ENCODE measurements at places on chromosomes 2 and 18. TPM values are rescaled to one million over a fixed set of nuclear protein-coding genes. Genes with fewer than 3 reads are reported as not detected.

DNA sequence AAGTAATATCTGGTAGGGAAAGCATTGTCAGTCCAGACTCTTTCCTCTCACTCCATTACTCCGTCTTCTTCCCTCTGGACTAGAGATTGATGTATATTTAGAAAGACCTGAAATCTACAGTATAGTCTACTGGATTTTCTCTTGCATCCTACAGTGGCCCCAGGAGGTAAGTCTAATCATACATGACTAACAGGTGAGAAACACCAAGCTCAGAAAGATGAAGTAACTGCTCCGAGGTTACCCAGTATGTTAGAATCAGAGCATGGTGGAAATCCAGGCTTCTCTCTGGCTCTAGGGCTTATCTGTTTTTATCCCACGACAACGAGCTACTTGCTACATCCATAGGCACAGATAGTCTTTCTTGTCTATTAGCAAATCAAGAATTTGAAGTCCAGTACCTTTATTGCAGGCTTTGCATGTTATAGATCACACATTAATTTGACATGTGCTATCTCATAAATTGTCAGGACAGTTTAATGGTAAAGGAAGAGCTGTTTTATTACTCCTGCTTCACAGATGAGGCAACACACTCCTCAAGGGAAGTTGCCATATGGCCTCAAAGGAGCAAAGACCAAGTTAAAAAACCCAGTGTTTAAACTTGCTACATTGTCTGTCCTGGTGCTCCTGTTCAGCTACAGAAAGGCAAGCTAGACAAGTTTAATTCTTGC, 484.3 kb downstream of the THSD7B start:
- no peak for DNase-seq

DNA sequence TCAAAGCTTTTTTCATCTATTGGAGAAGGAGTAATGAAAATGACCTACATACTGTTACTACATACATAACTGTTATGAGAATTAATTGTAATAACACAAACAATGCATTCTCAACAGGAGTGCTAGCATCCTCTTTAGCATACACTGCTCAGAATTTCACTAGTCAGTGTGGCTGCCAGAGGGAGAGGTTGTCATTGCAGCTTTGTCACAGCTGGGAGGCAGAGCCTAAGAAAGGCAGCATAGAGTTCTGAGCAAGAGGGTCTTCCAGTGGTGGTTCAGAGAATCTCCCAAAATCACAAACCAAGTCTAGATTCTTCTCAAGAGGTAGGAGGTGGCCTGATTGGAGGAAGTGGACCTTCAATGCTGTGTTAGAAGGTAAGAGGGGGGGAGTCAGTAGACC, 286.7 kb upstream of the CYRIA start:
- DNase-seq: no peak

- no peak for DNase-seq
These were observed 43.0 kb downstream of the TWIST2 start for GRCh38 chr2:238890618-238891456.

DNA sequence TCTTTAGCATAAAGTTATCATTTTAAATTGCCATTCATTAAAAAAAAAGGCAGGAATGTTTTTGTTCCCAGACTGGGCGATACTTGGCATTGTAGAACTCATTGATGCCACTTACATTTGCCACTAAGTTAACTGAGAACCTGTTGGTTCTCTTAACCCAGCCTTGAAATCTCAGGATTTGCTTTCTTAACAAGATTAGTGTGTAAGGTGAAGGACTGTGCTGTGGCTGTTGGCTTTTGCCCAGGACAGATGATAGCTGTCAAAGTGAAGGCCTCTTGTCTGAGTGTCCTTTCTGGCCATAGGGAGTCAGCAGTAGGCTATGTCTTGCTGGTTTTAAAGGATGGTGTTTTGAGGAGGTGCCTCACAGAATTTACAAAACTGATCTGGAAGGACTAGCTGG, 2.6 kb downstream of the DPYSL5 start:
- no peak for DNase-seq

DNA sequence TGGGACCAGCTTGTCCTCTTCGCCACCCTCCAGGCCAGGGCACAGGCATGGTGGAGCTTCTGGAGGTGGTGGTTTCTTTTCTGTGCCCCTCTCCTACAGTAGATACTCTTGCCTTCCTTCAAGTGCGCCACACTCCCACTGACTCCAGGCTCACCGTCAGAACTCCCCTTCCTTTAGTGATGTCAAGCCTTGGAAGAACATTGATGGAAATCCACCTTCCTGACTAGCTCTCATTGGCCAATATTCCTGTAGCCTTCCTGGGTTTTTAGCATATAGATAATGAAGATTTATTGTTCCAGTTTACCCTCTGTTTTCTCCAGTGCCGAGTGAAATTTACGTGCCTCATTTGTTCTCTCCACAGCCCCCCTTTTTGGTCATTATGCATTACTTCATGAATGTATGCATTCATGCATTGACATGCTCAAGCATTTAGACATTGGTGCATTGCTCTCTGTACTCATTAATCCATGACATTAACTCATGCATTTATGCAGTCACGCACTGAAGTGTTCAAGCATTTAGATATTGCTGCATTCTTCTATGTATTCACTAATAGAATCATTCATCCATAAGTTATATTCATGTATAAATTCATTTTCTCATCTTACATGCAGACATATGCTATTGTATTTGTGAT, 37.3 kb downstream of the PLB1 start:
- no peak for DNase-seq

GRCh38 chr18:26631135-26631534, 82.8 kb upstream of the KCTD1 start:
- no peak for DNase-seq

DNA sequence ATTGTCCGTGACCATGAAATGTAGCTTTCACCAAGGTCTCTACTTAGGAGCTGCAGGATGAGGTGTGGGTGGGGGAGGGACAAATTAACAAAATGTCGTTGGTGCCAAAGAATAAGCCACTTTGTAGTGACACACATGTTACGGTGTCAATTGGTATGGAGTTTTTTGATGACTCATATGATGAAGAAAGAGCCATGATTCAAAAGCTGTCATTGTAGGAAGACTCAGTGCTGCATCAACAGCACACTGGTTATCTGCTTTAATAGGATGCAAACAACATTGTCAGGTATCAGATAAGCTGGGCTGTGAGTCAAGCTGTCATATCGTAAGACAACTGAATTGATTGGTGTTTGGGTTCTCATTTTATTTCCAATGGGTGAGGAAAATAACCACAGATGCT, 36.6 kb upstream of the BOD1L2 start:
- no peak for DNase-seq

DNA sequence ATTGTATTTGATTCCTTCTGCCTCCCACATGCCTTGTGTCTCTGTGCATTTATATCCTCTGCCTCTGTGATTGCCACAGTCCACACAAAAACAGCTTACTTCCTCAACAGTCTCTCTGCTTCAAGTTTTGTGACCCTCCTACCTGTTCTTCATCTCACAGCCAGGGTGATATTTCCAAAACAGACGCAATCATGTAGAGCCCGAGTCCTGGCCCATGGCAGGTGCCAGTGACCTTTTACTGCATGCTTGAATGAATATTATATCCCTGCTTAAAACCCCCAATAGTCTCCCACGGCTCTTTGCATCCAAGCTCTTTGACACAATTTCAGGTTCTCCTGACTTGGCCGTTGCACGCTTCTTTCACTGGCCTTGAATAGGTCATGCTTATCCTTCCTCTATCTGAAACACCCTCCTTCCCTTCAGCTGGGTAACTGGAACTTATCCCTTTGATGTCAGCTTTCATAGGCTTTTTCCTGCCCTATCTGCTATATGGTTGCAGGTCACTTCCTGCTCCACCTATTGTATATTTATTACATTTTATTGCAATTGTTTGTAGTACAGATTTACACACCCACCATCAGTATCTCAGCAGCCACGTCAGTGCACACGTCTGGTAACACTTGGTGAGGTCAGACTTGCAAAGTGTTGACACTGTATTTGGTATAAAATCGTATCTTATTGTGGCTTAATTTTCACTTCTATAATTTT, 29.7 kb upstream of the IL1B start:
- no peak for DNase-seq

GRCh38 chr2:8548065-8548618, 133.7 kb upstream of the ID2 start:
- no peak for DNase-seq

DNA sequence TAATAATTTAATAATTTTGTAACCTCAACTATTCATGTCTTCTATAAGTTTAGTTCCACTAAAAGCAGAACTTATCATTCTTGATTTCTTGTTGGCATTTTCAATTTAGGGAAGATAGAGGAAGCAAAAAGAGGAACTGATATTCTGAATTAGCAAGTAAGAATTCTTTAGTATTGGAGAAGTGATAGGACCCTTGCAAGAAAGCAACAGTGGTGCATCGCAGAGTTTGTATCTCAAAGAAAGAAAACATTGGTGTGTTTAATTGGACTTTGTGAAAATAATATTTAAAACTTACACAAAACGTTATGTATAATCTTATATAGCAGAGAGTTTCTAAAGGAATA, 36.5 kb upstream of the TNFRSF11A start:
- no peak for DNase-seq

DNA sequence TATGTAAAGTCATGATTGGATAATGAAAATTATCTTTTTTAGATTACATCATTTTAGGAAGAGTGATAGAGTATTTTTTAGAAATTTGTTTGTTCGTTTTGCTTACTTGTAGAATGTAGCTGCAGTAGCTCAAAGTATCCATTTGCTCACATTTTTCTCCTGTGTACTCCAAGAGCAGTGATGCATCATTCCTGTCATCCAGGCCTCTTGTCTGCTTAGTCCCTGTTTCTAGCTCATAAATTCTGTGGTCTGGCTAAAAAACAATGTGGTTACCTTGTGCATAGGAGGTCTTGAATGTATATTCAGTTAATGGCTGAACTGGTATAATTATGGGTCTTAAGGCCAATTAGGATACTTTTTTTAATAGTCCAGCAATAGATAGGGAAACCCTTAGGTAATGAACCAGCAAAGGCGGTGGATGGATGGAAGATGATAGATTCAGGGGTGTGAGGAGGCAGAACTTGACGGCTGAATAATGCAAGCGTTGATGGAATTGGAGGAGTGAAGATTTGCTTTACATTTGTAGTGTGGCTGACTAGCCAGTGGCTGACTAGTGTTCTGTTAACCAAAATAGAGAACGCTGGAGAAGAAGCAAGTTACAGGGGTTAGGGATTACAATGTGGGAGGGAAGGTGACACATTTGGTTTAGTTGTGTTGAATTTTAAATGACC, 145.0 kb downstream of the ZNF407 start:
- DNase-seq: no peak

DNA sequence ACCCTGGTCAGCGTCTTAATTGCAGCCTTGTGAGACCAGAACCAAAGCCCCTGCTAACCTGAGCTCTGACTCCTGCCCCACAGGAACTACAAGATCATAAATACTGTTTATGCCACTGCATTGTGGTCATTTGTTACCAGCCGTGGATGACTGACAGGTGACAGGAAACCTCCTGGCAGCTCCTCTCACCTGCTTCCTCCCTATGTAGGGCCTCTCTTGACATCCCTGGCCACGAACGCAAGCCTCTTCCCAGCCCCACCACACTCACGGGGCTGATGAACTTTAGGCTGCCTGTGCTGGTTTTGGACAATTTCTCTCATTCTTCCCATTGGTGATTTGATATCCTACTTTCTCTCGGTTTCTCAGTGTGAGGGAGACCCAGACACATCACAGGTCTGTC, 357.2 kb upstream of the MYT1L start:
- no peak for DNase-seq

DNA sequence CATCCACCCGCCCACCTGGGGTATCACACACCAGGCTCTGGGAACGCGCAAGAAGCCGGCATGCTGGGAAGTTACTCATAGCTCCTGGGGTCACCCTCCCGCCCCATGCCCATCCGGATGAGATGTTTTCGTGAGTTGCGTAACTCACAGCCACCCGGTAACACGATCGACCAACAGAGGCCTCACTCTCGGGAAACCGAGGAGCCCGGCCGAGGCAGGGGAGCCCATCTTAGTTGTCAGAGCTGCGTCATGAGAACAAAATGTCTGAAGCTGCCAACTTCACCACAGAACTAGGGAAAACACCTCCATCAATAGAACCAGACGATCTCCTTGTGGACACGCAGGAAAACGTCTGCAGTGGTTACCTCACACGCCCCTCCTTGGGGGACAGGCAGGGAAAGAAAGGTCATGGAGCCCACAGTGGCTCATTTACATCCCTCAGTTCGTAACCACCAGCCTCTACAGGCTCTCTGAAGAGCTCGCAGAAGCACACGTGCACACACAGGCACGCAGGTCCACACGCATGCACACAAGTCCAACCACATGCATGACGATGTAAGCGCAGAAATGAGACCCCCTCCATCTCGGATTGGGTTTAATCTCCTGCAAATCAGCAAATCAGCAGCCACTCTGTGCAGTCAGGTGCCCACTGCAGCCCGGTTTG, 26.2 kb downstream of the ADI1 start:
- peak; percentile 86 for DNase-seq

DNA sequence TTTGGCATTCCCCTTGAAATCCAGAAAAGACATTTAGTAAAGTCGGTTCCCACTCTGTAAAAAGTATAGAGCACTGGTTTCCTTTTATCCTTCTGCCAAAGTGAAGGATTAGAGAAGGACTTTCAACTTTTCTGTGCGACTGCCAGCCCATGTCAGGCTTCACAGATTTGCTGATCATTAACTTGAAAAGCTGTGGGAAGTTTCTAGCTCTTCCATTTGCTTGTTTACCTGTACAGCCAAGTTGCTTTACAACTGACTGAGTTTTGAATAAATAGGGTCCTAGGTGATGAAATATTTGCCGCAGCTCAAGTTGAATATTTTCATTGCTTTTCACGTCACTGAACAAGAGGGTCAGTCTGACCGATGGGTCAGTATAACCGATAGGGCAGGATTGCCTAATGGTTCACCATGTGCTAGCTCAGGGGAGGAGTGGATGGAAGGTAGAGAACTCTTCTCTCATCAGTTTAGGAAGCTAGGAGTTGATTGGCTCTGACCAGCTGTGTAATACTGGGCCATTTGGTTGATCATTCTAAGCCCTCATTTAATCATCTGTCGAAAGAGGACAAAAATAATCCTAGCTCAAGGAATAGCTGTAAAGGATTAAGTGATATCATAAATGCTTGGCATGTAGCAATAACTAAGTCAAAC, 30.4 kb downstream of the UPP2 start:
- no peak for DNase-seq

- DNase-seq: no peak
These were observed 262.4 kb downstream of the NBAS start for GRCh38 chr2:15298770-15299169.

DNA sequence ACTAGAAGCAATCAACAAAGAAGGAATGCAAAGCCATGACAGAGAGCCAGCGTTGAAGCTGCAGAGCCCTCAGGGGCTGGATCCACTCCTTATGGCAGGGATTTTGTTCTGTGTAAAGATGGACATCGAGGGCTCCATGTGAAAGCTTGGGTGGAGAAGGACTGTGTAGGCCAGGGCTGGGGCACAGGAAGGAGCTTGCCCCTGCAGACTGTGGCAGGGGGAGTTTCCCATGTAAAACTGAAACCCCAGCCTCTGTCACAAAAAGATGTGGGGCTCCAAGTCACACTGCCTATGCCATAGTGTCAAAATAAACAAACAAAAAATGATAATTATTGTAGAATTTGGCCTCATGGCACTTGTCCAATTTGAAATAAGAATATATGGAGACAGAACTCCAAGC, 408.7 kb upstream of the HS6ST1 start:
- DNase-seq: no peak

Gene LBX2
- total RNA-seq: 2.3 TPM

Gene VWA3B
- total RNA-seq: not detected

Gene SLC30A3
- 0.17 TPM for total RNA-seq

Gene ABCG8
- total RNA-seq: not detected

Gene GALNT5
- total RNA-seq: 30.0 TPM

Gene AOX1
- total RNA-seq: 2.0 TPM

Gene SLC4A5
- total RNA-seq: 0.65 TPM

Gene AQP12B
- not detected for total RNA-seq

Gene TMEM182
- 5.1 TPM for total RNA-seq

Gene BBS5
- 9.7 TPM for total RNA-seq

Gene SCTR
- total RNA-seq: not detected

Gene NR4A2
- total RNA-seq: 1.2 TPM
